ENCODE measurements at places on chromosomes 1 and 21.

DNA sequence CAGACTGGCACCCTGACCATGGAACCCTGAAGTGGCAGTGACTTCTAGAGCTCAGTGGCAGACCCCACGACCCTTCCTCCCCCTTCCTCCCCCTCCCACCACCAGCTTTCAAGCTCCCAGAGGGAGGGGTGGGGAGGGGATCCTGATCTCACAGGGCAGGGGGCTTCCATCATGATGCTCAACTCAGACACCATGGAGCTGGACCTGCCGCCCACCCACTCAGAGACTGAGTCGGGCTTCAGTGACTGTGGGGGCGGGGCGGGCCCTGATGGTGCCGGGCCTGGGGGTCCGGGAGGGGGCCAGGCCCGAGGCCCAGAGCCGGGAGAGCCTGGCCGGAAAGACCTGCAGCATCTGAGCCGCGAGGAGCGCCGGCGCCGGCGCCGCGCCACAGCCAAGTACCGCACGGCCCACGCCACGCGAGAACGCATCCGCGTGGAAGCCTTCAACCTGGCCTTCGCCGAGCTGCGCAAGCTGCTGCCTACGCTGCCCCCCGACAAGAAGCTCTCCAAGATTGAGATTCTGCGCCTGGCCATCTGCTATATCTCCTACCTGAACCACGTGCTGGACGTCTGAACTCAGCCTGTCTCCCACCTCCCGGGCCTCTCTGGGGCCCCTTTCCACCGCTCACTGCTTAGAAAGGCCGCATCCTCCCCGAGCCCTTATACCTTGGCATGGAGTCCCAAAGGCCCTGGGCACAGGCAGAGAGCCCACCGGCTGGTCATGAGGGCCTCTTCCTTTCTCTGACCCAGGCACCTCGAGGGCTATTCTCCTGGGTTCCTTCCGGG is 3.9 kb downstream of the NHLH1 start:
- DNase-seq = no peak

GRCh38 chr1:204887846-204888245 is 17.2 kb downstream of the NFASC start:
- no peak for DNase-seq

DNA sequence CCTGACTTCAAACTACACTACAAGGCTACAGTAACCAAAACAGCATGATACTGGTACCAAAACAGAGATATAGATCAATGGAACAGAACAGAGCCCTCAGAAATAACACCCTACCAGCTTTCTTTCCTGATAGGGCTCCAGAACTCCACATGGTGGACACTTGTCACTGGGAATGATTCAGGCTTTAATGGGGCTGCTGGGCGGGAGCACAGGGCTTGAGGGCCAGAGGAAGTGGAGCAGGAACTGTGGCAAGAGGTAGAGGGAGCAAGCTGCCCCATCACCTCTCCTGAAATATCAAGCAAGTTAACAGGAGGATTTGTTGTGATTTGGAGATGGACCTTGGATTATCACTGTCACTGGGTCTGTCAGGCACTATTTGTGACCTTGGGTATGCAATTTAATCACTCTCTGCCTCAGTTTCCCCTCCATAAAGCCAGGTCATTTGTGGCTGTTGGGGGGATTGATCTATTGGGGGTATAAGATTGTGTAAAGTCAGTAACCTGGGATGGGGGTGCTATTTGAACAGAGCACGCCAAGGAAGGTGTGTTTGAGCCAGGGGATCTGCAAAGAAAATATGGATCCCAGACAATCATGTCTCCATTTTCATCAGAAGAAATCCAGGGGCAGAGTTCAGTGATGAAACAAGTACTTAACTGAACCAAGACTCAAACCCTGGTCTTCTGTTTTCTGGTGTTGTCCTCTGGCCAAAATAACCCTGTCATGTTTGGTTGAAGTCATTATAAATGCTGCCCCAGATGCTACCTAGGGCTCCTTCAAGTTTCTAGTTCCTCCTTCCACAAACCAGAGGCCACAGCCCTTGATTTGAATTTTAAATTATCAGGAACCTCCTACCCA is 25.2 kb downstream of the ETS2 start:
- no peak for DNase-seq

GRCh38 chr1:54476530-54477109 is 70.4 kb upstream of the SSBP3 start:
- DNase-seq = no peak

- no peak for DNase-seq
These were observed 3.2 kb downstream of the B3GALNT2 start for GRCh38 chr1:235500971-235501540.

GRCh38 chr1:232423591-232423990 is 206.3 kb downstream of the SIPA1L2 start:
- no peak for DNase-seq

DNA sequence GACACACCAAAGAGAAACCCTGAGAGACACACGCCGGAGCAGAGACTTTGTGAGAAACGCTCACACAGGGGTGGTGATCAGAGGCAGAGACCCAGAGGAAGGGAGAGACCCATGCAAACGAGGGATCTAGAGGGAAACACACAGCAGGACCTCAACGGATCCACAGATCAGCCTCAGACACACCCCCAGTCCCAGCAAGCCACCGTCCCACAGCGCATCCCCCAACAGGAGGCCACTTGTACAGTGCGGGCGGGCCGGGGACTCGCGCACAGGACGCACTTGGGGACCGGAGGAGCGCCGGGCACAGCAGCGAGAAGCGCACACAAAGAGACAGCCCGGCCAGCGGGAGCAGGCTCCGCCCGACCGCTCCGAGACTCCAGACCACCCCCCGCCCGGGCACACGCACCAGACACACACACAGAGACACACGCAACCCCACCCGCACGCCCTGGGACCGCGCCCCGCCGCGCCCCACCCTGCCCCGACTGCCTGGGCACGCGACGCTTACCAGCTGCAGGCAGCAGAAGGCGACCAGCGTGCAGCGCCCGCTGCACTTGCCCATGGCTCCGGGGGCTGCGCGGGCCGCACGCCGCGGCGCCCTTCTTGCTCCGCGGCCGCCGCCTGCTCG is 587 bp downstream of the NKAIN1 start:
- DNase-seq = no peak
